ENCODE measurements at places on chromosomes 12 and 14.

GRCh38 chr14:98903371-98903770 is 368.6 kb downstream of the BCL11B start:
- no peak for DNase-seq

- no peak for DNase-seq
Observed at GRCh38 chr12:106445959-106446358, 88.4 kb downstream of the POLR3B start.

- DNase-seq, result no peak
Observed at GRCh38 chr12:8499616-8500015, 13.7 kb upstream of the CLEC4D start.

- peak; percentile 35 for DNase-seq
Observed at GRCh38 chr12:46219877-46220655, 48.8 kb downstream of the SLC38A1 start.

DNA sequence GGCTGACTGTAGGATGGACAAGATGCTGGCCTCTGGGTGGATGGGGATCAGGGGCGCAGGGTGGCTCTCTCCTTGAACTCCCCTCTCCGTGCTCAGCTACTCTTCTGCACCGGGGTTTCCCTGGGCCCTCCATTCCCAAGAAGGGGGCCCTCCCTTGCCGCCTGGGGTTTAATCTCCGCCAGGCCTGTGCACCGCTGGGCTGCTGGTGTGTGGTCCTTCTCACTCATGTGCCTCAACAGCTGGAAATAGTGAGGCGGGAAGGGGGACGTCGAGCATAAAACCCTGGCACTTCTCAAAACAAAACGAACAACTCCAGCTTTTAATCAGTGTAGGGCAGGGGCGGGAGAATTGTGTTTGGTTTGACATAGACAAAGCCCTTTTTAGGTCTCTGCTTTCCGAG is 19.0 kb upstream of the SMOC1 start:
- DNase-seq, result no peak
